ENCODE measurements at places on chromosomes 3 and 15.

DNA sequence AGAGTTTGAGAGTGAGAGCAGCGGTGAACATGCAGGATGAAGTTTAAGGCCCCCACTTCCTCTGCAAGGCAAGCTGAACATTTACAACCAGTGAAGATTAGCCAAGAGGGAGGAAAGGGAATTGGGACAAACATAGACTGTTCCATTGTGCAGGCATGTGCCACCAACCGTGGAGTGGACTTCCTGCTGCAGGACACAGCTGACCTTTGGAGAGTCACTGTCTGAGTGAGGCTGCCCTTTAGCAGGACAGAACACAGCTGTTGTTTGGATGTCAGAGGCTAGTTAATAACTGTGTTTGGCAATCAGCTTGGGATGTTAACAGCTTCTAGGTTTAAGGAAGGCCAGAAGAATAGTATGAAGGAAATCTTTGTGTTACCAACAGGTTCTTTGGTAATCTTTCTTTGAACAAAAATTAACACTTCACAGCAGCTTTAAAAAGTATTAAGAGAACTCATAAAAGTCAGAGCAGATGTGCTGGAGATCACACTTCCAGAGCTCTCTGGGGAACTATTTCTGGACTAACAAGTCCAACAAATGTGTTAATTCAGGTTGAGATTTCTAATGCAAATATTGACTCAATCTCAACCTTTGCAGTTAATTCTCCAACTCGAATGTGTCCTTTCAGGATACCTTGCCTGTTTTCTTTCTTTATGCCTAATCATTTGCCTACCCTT, 31.4 kb downstream of the CTDSPL start:
- DNase-seq = no peak

GRCh38 chr3:168807448-168807847, 711.7 kb upstream of the GOLIM4 start:
- DNase-seq = no peak

GRCh38 chr15:48624700-48625099, 20.8 kb downstream of the FBN1 start:
- no peak for DNase-seq

DNA sequence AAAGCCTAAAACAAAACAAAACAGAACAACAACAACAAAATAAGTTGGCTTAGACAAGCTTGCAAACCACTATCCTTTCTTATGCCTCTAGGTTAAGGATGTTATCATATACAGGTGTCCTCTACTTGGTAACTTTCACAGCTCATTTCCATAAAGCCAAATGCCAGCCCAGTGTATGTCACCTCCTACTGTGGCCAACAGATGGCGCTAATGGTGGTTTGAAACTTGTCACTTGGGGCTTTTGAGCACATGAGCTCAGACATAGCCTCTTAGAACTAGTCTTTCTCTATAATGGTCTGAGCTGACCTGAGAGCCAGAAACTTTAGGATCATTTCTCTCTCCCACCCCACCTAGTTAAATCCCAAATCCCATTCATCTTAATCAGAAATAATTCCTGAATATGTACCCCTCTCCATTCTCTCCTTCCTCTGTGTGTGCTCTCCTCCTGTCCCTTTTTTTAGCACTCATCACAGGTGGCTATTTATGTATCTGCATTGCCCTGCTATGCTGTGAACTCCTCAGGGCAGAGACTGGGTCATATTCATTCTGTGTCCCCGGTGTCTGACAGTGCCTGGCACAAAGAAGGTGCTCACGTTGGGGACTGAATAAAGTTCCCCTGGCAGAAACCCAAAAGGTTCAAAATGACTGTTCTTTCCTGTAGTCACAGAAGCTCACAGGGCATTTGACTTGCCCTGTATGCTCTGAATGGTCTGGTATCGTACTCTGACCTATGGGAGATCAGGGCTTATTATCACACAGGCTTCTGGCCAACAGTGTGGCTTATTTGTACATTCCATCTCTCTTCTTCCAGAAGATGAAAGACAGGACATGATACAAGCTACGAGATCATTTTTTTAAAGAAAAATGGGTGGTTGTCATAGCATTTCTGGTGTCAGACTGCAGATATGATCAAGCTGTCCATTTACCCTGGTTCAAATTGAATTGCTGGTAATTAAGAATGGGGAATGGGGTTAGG, 319.3 kb upstream of the AZI2 start:
- DNase-seq = peak; percentile 80

GRCh38 chr3:101809178-101810021, 30.4 kb downstream of the NXPE3 start:
- DNase-seq = peak; percentile 79

DNA sequence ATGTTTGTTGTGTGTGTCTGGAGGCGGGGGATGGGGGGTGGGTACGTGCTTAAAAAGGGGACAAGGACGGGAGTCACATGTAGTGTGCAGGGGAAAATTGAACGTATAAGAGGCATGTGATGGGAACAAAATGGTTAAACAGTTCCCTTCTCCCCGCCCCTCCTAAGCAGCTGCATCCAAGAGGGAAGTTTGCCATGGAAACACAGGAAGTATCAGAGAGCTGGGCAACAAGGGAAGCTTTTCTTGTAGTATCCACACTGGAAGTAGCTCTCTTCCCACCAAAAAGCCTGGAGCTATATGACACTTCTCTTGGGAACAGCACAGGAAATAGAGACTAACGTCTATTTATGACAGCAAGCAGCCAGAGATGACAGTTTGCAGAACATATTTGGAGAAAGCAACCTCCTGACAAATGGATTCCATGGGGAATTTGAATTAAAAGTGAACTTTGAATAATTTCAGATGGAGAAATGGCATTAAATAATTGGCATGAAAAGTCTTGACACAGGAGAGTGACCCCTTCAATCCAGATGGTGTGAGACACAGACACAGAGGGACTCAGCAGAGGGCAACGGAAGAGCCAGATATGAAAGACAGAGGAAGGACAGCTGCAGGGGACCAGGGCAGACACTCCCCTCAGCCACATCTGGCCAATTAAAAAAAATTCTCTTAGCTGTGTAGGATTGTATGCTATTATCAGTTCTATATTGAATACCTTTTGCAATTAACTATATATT, 294.2 kb upstream of the TBL1XR1 start:
- no peak for DNase-seq

GRCh38 chr3:43970920-43971319, 270.8 kb upstream of the TOPAZ1 start:
- no peak for DNase-seq

All from OCI-M1 (cell line).